ENCODE measurements at places on chromosomes 6 and 20. TPM values are rescaled to one million over a fixed set of nuclear protein-coding genes. Genes with fewer than 3 reads are reported as not detected.

KCNQ5 gene
- total RNA-seq: 9.4 TPM

- no peak for DNase-seq
- H3K27ac ChIP-seq: no peak overlapping the region
- H3K27me3 ChIP-seq: no peaks in the 10 kb centered on the region
- no peak overlapping the region for H3K4me3 ChIP-seq
- no peaks in the 10 kb centered on the region for H3K36me3 ChIP-seq
Measured at GRCh38 chr20:54350415-54350814, 125.0 kb upstream of the DOK5 start.

DNA sequence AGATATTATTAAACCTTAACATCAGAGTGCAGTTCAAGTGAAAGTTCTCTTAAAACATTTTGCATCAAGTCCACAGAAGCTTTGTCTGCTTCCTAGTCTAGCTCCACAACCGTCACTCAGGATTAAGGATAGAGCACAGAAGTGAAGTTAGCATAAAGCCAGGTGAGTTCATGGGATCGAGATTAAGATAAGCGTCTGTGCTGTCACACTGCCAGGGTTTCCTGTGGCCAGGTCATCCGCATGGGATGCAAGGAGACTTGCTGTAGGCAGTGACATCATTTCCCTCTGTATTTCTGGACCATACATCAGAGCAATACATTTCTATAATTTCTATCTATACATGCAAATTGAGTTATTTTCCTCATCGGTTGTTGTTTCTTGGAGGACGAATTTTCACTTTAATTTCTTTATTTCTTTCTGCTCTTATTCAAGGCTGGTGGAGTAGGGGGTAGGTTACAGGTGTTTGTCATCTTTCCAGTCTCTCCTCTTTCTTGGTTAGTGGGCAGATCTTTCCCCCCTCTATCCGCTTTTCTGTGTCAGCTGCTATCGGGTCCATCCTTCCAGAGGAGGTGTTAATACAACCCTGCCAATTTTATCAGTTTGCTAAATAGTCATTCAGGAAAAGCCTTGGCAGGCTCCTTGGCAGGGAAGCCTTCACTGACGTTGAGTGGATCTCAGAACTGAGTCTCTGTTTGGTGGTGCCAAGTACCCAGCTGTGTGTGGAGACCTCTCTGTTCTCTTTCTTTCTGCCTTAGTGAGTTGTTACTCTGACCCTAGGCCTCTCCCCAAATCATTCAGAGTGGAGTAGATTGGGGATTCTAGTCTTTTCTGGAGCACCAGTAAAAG, 307.6 kb upstream of the MAP3K7 start:
- H3K36me3 ChIP-seq: no peaks in the 10 kb centered on the region
- DNase-seq: no peak
- H3K27me3 ChIP-seq: no peaks in the 10 kb centered on the region
- no peak overlapping the region for H3K27ac ChIP-seq
- H3K4me1 ChIP-seq: no peaks in the 10 kb centered on the region

- H3K4me1 ChIP-seq: peaks cover 3% of the 10 kb centered on the region
- H3K27me3 ChIP-seq: no peaks in the 10 kb centered on the region
- no peak for DNase-seq
- no peak overlapping the region for H3K4me3 ChIP-seq
- no peaks in the 10 kb centered on the region for H3K36me3 ChIP-seq
Measured at GRCh38 chr6:136820561-136820960, 1.8 kb upstream of the PEX7 start.

ETV7 gene
- total RNA-seq: 2.0 TPM

DNA sequence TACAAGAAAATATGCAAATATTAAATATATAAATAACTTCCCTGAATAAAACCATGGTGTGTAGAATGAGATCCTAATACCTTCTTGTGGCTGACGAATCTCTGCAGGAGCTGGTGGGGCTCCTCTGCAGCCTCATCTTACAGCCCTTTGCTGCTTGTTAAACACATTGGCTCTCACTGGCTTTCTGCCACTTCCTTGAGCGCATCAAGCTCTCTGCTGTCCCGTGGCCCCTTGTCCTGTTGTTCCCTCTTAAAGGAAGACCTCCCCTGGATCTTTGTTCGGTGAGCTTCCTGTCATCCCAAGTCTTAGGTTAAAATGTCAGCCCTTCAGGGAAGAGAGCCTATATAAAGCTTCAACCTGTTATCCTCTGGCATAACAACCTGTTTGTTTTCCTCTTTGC, 519.6 kb downstream of the DOK5 start:
- no peaks in the 10 kb centered on the region for H3K27me3 ChIP-seq
- H3K36me3 ChIP-seq: no peaks in the 10 kb centered on the region
- no peak overlapping the region for H3K27ac ChIP-seq
- DNase-seq: no peak

DNA sequence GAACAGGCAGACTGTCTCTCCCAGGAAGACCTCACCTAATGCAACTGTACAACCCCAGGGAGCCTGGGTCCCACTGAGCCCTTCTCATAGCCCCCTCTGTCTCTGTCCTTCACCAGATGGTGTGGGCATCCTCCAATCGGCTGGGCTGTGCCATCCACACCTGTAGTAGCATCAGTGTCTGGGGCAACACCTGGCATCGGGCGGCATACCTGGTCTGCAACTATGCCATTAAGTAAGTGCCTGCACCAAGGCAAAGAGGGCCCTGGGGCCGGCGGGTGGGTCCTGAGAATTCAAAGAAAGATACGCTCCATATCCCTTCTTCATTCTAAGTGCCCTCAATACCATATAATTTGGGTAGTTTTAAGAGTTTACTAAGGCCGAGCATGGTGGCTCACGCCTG, 8.3 kb downstream of the R3HDML start:
- H3K27me3 ChIP-seq: no peaks in the 10 kb centered on the region
- no peak overlapping the region for H3K4me3 ChIP-seq
- no peak for DNase-seq
- H3K4me1 ChIP-seq: no peaks in the 10 kb centered on the region
- no peaks in the 10 kb centered on the region for H3K36me3 ChIP-seq

GRCh38 chr20:40565682-40566040, 123.4 kb downstream of the MAFB start:
- no peaks in the 10 kb centered on the region for H3K4me1 ChIP-seq
- H3K27me3 ChIP-seq: no peaks in the 10 kb centered on the region
- no peak for DNase-seq
- H3K27ac ChIP-seq: no peak overlapping the region
